ENCODE measurements at places on chromosomes 16 and 17.
A peak's percentile ranks its signal among the peaks of the same experiment; 100 is the strongest.

DNA sequence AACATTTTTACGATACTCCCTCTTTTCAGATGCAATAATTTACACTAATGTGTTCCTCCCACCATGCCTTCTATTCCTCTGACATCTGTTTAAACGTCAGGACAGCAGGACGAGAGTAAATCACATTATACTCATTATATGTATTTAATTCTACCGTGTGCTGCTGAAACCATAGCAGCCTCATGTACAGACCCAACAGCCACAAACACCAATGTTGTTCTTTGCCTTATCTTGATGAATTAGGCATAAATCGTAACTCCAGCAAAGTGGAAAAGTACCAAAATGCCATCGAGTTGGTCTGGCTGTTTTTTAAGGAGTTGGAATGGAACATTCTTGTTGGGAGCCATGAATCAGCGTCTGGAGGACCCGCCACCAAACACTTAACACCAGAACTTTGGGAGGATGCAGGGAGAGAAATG is 82.9 kb upstream of the FOXF1 start:
- no peak for DNase-seq

- DNase-seq: peak; percentile 86
Observed at GRCh38 chr17:6831661-6832263, at the start of gene TEKT1. Gene TEKT1, minus strand, starts transcription at chr17:6831729. Its CDS starts 1,353 bp downstream, at chr17:6830376.

DNA sequence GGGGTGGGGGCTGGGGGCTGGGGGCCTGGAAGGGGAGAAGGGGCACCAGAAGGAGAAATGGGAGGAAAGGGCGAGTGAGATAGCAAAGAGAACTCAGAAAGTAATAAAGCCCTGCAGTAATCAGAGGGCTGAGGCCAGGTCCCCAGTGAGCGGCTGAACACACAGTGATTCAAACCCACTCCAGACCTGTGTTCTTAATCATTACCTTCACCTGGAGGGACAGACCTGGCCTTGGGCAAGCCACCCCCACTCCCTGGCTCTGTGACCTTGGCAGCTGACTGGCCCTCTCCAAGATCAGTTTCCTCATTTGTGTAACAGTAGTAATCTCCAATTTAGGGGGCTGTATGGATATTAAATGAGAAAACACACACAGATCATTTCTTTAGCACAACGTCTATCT is 150.4 kb downstream of the WWOX start:
- DNase-seq: no peak

DNA sequence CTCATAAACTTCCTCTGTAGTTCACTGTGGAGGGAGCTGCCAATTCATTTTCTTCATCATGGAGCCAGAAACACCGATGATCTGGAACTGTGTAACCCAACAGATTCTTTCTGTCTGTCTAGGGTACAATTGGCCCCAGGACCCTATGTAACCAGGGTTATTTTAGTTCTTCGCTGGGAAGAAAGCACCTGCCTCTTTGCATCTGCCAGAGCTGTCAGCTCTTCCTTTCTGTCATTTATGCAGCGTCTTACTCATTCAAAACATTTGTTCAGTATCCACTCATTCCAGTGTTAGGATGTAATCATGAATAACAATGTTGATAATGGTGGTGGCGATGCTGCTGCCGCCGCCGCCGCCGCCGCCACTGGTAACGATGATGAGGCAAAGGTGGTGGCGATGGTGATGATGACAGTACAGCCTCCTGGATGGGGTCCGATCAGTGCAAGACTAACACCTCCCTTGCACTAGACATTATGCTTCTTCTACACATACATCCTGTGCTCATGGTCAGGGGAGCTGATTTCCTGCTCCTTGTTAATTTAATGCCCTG is 46.1 kb downstream of the IRX5 start:
- no peak for DNase-seq

GRCh38 chr17:21278450-21279197 is 5.9 kb upstream of the MAP2K3 start:
- peak; percentile 20 for DNase-seq

- no peak for DNase-seq
Observed at GRCh38 chr16:914440-914839, 56.3 kb downstream of the LMF1 start.

GRCh38 chr17:50047488-50048126 is 8.3 kb upstream of the ITGA3 start:
- DNase-seq: peak; percentile 74

- peak; percentile 44 for DNase-seq
Observed at GRCh38 chr17:21129023-21129681, 2.4 kb downstream of the DHRS7B start.

GRCh38 chr17:56131431-56131830 is 21.8 kb upstream of the ANKFN1 start:
- DNase-seq: no peak

GRCh38 chr16:89505204-89506112 is 2.7 kb upstream of the SPG7 start:
- peak; percentile 65 for DNase-seq

GRCh38 chr17:798246-798645 is 16.1 kb downstream of the MRM3 start:
- DNase-seq: no peak

- DNase-seq: no peak
Observed at GRCh38 chr17:80698297-80698696, 153.7 kb downstream of the RPTOR start.

DNA sequence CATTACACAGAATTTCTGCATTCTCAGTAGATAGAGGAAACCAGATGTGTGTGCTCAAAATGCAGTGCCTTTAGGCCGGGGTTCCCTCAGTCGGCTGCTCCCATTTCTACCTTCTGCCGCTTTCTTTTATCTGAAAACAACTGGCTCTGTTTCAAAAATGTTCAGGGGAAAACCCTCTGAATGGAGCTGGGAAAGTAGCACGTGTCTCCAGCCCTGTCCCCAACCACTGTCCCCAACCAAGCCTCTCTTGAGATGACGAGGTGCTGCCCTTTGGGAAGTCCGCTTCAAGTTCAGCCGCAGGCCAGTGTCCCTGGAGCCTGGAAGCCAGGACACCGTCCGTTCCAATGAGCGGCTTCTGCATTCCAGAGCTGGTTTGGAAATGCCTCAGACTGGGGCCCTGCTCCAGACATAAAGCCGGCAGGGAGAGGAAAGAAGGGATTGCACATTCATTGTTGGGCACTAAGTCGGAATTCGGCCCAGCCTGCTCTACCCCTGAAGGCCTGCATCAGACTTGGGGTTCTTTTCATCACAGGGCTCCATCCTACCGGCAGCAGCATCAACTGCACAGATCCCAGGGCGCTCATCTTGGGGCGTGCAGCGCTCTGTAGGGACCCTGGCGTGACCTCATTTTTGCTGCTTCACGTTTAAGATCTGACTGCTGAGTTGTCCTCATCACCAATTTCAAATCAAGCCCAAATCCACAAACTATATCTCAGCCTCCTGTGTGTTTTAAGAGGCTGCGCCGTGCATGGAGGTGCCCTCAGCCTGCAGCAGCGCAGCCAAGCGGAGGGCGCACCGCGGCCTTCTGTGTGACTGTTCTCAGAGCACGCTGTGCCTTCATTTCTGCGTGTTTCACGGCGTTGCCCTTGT is 111.3 kb downstream of the BANP start:
- DNase-seq: peak; percentile 94

DNA sequence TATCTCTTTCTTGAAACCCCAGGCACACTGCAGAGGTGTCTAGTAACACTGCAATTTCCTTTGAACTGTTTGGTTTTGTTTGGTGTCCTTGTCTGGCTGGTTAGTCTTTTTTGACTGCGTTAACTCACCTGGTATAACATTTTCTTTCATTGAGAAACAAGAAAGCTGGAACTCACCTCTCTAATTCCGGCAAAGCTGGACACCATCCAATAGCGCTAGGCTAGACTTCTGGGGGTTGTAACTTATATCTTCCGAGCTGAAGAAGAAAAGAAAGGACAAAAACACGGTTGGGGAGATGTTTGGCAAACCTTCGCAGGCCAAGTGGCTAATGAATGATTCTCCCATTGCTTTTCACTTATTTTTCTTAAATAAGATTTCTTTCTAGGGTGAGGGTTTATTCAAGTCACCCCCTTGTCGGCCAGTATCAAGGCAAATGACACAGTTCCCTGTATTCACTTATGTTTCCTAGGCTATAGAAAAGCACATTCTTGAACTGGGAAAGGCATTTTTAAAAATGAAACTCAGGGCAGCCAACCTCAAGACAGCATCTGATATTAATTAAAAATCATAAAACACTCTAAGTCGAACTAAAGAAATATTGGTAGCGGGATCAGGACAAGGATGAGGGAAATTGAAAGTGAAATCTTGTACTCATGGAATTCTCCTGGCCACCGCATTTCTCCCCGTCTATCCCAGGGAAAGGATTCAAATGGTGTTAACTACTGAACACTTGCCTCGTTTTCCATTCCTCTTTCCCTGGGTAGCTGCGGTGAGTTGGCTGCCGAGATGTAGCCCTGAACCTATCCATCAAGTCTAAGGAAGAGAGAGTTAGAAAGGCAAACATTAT is 95.9 kb upstream of the ZFHX3 start:
- peak; percentile 40 for DNase-seq

GRCh38 chr17:48995974-48996721 is 1.0 kb upstream of the IGF2BP1 start:
- DNase-seq: no peak

DNA sequence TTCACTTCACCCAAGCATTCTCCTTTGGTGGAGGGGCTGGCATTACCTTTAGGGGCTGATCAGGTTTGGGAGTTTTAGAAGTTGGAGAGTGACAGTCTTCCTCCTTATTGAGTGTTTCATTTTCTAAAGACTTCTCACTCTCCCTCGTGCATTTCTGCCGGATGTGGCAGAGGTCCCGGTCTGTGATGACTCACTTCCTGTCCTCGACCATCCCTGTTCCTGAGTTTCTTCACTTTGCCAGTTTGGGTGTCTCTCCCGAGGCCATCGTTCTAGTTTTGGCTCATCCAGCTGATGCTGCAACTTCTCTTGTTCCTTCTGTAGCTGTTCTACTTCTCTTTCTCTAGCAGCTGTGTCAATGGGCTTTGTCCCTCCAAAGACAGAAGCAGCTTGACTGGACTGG is 104.3 kb downstream of the PHKB start:
- DNase-seq: peak; percentile 77

GRCh38 chr17:10295728-10296343 is 77.0 kb downstream of the MYH13 start:
- DNase-seq: peak; percentile 82

DNA sequence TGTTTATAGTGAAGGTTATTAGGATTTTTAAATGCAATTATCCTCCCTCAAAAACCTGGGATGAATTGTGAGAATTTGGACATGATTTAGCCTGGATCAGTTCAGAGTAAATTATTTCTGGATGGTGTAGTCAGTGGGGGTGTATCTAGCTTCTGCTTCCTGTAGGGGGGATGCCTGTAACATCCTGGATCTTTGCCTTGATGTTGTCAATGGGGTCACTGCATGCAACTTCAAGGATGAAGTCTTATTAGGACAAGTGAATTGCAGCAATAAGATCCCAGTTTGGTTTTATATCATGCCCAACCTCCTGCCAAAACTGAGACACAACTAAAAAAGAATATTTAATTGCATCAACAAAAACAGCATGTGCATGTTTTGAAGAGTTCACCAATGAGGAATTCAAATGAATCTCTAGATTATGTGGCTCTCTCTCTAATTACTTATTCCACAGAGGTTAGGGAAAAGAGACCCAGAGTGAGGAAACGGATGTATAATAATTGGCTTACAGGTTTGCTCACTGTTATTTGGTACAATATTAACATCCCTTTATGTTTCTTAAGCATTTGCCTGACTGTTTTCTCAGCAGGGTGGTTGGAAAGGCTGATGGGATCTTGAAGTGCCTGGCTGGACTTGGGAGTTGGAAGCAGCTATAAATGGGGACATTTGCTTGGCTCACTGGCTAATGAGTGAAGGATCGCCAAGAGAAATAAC is 159.8 kb downstream of the HS3ST3B1 start:
- DNase-seq: no peak

DNA sequence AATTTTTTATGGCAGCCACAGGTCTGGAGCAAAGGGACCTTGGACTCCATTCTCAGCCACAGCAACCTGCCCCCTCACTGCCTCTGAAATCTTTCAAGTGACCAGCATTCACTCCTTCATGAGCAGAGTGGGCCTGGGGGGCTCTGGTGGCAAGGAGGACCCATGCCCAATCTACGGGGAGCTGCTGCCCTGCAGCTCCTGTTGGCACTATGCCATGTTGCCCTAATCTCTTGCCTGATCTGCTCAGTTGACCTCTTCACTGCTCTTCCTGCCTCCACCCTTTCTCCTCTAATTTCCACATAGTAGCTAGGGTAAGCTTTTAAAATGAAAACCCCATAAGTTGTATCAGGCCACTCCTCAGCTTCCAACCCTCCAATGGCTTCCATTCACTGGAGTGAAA is 2.9 kb upstream of the PRKCB start:
- no peak for DNase-seq

GRCh38 chr17:31490019-31490650 is 98.7 kb downstream of the RAB11FIP4 start:
- no peak for DNase-seq

- DNase-seq: peak; percentile 10
Observed at GRCh38 chr17:60744355-60744966, 66.8 kb downstream of the BCAS3 start.

- DNase-seq: peak; percentile 80
Observed at GRCh38 chr16:15653227-15653626, 3.2 kb downstream of the NDE1 start.

DNA sequence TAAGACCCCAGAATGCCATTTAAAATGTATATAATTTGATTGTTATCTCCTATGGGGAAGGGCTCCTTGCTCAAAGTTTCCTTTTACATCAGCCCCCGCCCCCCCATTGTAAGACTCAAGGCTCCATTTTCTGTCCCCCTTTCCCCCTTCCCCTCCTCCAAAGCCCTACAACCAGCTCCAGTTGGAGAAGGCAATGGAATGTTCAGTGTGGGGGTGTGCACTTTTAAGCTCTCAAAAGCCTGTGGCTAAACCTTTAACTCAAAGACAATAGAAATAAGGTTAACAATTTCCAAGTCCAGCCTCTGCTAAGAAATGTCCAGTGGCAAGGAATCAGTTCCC is 114.7 kb downstream of the NOG start:
- peak; percentile 33 for DNase-seq

DNA sequence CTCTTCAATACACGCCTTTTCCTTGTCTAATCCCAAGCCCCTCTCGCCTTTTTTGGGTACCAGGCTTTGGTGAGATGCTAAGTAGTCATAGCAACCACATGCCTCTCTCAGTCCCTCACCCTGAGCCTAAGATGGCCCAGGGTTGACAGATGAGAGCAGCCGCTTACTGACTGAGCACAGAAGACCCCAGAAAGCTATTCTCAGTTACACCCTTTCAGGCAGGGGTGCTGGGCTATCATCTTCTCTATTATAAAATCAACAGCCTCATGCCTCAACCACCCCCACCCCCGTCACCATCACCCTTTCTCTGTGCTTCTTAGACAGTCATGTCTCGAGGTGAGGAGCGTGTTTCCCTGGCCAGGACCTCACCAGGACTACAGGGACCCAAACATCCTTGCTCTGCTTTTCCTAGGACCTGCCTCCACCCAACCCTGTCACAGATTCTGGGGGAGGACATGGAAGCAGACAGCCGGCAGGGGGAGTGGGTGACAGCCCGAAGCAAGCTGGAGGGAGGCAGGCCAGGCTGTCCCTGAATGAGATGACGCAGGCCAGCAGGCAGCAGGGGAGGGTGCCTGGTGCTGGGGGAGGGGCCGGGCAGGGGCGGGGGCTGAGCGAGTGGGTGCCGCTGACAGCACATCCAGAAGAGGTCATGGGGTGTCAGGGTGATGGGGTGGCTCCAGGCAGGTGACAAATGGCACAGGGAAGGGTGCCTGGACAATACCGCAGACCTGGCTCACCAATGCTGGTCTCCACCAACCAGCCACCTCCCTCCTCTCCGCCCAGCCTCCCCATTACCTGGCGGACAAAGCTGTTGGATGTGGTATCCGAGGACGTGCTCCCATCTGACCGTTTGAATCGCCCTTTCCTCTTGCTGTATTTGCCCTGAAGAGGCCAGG is 3.1 kb downstream of the CACNB1 start:
- peak; percentile 85 for DNase-seq

GRCh38 chr17:39699818-39700147 is at the start of gene ERBB2:
Gene ERBB2, plus strand, starts transcription at chr17:39700064. Its CDS starts 175 bp downstream, at chr17:39700239.
- peak; percentile 91 for DNase-seq
